ENCODE measurements at places on chromosomes 6 and 20.

DNA sequence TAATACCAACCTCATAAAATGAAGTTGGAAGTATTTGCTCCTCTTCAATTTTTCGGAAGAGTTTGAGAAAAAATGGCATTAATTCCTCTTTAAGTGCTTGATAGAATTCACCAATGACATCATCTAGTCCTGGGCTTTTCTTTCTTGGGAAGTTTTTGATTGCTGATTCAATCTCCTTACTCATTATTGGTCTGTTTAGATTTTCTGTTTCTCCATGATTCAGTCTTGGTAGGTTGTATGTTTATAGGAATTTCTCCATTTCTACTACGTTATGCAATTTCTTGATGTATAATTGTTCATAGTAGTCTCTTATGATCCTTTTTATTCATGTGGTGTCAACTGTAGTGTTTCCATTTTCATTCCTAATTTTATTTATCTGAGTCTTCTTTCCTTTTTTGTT, 176.9 kb upstream of the PRND start:
- DNase-seq: no peak

DNA sequence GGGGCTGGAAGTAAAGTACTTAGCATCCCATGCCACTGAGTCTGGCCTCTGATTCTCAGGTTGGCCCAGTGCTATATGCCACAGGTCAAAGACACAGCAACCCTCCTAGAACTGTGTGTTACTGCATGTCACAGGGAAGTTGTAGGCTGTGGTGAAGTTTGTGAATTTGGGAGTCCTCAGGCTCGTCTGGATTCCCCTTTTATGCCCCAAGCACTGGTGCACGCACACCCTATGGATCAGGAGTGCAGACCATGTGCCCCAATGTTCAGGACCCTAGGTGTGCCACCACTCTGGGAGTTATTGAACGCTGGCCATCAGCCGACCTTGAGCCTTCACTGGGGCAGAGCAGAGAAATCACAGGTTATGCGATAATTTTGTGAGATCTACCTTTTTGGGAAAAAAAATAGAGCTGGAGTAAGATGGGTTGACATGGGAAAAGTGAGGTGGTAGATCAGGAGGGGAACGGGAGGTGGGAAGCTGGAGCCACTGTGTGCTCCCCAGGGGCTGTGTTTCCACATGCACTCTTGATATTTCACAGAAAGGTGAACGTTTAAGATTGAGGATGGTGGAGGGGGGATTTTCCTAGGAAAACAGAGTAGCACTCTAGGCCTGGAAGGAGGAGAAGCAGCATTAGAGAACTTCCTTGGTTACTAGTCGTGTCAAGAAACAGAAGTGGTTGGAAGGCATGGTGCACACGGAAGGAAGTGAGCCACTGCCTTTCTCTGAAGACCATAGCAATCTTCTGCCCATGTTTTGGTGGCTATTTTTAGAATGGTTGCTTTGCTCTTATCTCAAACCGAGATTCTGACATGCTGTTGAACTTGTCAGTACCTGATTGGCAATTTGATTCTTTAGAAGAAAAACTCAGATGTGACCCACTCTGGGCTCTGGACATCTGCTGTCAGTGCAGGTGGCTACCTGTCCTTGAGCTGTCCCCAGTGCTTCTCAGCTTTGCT, 44.1 kb downstream of the DUSP22 start:
- DNase-seq: no peak

DNA sequence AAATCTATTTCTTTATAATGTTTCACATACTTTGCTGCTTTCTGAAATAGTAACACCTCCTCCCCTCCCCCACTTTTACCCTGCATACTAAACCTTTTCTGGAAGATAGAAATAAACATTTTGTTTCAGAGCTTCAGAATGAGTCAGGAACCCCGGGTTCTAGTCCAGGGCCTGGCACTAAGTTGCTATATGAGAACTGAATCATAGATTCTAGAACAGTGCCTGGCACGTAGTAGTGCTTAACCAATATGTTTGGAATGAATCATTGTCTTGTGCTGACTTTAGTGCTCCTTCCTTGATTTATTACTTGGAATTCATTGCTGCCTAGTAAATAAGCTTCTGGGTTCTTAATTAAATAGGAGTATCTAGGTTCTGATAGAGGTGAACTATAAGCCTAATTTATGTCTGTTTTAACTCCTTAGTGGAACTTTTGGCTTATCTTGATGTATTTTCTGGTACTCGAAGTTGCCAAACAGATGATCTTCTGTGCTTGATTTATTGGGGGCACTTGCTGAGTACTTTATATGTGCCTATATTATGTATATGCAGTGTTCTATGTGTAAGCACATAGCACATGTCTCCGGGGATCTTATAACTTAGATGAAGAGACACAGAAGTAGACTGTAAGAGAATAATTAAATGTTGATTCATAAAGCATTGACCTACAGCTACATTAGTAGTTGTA, 18.6 kb downstream of the TAB2 start:
- peak; percentile 83 for DNase-seq

DNA sequence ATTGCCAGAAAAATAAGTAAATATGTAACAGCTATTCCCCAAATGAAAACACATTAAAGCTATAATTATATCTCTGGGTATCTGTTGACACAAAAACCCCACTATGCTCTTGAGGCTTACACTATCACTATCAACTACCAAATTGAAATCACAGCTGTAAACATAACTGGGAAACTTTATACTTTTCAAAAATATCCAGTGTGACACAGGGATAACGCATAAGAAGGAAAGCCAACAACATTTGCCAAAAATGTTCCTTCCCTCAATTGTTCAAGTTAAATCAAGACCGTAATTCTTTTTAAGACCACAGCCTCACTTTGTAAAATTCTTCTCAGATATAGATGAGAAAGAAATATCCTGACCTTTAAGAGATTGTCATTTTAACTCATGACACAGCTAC, 3.1 kb downstream of the ZHX3 start:
- DNase-seq: no peak

GRCh38 chr6:147715035-147715434, 206.5 kb downstream of the SAMD5 start:
- DNase-seq: no peak

DNA sequence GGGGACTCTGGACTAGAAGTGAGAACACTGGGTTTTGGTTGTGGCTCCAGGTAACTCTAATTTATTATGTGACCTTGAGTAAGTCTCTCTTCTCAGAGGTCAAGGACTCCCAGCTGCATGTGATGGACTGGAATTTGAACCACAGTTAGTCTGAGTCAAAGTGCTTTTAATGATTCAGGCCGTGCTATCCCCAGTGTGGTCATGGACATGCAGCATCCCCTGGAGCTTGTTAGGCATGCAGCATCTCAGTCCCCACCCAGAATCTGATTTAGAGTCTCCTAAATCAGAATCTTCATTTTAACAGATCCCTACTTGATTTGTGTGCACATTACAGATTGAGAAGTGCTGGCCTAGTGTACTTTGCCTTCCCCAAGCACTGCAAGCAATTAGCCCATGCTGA, 74.2 kb downstream of the TOX2 start:
- DNase-seq: no peak

- no peak for DNase-seq
Measured at GRCh38 chr6:3352678-3353077, 93.9 kb downstream of the PSMG4 start.

- no peak for DNase-seq
Measured at GRCh38 chr6:135310291-135310690, 129.2 kb downstream of the MYB start.

GRCh38 chr20:53944796-53945195, 125.6 kb downstream of the BCAS1 start:
- no peak for DNase-seq

DNA sequence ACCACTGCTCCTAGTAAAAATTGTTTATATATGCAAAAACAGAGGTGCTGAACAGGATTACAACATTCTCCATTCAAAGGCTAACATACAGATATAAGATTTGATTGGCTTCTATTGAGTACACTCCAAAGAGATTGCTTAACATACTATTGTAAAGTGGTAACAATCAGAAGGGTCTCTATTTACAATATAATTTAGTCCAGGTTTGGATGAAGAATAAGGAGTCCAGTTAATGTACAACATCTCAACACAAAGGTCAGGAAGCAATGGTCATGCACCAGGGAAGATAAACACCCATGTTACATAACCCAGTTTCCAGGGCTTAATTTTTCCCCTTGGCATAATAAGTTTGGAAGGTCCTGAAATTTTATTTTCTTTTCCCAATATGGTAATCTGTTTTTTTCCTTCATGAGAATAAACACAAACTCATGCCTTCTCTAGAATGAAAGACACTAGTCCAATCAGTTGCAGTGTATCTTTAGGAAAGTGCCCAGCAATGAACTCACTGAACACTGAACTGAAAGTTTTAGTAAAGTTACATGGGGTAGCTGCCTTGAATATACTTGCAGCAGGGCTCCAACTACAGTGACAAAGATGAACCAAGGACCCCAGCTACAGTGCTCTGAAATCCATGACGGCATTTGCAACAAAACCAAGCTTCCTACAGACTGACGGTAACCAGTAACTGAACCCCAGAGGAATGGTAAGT, 255.3 kb upstream of the GJE1 start:
- no peak for DNase-seq

DNA sequence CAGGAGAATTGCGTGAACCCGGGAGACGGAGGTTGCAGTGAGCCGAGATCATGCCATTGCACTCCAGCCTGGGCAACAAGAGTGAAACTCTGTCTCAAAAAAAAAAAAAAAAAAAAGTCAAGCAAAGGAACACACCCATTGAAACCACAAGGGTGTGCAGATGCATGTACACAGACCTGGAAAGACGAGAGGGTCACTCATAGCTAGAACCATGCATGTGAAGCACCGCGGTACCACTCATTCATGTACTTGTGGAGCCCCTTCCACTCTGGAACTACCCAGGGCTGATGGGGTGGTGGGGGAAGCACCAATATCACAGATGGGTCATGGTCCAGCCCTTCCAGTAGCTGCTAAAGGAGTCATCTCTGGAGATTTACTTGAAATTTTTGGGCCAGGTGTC, 7.4 kb upstream of the TJAP1 start:
- DNase-seq: peak; percentile 17

GRCh38 chr20:49904440-49905214, 10.7 kb downstream of the SPATA2 start:
- DNase-seq: no peak

- no peak for DNase-seq
Measured at GRCh38 chr6:37042150-37042549, 36.7 kb downstream of the FGD2 start.

GRCh38 chr6:2351807-2352431, 106.5 kb upstream of the GMDS start:
- DNase-seq: no peak

- DNase-seq: no peak
Measured at GRCh38 chr6:109117346-109118035, 22.2 kb downstream of the CEP57L1 start.

DNA sequence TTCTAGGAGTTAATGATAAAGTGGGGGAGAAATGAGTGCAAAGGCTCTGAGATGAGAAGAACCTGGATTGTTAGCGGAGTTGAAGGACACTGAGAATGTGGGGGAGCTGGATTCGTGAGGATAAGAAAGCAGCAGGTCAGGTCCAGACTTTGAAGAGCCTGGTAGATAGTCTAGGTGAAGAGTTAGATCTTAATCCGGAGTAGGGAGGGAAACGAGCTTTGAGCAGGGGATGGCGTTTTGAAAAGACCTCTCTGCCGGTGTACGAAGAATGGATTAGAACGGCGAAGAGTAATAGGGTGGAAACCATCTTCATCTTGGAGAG, 487 bp upstream of the PHF20 start:
- no peak for DNase-seq

DNA sequence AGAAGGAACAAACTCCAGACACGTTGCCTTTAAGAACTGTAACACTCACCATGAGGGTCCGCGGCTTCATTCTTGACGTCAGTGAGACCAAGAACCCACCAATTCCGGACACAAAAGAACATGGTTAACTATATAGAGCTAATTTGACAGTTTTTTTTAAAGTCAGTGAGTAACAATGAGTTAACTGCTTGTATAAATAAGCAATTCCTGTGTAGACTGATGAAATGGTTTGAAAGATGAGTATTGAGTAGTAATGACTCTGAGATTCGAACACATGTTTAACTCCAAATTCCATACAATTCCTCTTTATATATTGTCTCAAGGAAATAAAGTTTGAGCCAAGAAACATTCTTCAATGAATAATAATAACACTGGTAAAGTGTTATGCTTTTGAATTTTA, 478.0 kb downstream of the MMUT start:
- no peak for DNase-seq

DNA sequence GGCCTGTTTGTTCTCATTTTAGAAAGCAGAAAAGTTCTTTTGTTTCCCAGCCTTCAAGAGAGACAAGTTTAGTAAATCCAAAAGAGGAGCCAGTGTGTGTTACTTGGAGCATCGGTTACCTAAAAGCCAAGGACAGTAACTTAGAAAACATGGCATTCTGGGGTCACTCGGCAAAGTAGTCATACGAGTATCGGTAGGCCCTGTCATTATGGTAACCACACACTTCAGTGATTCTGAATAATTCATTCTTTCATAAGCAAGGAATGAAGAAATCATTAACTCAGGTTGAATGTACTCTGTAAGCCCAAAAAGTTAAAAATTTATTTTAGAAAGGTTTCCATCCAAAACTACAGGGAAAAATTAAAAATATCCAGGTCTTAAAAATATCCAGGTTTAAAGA, 34.0 kb downstream of the CNKSR3 start:
- no peak for DNase-seq

GRCh38 chr6:119330520-119331113, 18.9 kb downstream of the MAN1A1 start:
- DNase-seq: no peak

DNA sequence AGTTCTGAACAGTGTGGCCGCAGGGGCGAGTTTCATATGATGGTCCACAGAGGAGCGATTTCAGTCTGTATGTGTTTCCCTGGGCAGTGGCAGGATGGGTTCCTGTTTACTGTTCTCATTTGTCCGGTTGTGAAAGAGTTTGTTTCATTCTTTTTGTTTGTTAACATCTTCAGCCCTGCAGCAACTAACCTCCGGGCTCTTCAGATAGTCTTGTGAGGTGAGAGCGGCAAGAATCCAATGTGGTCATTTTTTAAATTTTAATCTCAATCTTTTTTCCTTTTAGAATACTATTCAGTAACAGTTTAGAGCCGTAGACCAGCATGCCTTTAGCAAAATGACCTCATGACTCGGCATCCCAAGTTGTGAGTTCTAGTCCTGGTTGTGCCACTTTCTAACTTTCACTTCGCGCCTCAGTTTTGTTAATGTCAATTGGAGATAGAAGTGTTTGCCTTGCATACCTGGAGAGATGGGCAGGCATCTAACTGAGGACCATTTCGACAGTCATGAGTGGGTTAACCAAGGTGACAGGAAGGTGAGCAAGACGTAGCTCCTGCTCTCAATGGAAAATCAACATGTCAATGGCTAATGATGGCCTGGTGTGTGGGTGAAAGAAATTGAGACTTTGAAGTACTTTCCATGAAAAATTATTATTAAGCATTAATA, 38.5 kb upstream of the PXDC1 start:
- no peak for DNase-seq

GRCh38 chr6:135478626-135479025, 18.9 kb downstream of the AHI1 start:
- DNase-seq: no peak

GRCh38 chr6:161215193-161215592, 58.7 kb downstream of the AGPAT4 start:
- DNase-seq: no peak

GRCh38 chr6:99645986-99646385, 39.4 kb downstream of the PRDM13 start:
- DNase-seq: no peak

GRCh38 chr6:134732763-134733162, 217.1 kb downstream of the ALDH8A1 start:
- no peak for DNase-seq
